ENCODE measurements at places on chromosomes 6 and 20.

DNA sequence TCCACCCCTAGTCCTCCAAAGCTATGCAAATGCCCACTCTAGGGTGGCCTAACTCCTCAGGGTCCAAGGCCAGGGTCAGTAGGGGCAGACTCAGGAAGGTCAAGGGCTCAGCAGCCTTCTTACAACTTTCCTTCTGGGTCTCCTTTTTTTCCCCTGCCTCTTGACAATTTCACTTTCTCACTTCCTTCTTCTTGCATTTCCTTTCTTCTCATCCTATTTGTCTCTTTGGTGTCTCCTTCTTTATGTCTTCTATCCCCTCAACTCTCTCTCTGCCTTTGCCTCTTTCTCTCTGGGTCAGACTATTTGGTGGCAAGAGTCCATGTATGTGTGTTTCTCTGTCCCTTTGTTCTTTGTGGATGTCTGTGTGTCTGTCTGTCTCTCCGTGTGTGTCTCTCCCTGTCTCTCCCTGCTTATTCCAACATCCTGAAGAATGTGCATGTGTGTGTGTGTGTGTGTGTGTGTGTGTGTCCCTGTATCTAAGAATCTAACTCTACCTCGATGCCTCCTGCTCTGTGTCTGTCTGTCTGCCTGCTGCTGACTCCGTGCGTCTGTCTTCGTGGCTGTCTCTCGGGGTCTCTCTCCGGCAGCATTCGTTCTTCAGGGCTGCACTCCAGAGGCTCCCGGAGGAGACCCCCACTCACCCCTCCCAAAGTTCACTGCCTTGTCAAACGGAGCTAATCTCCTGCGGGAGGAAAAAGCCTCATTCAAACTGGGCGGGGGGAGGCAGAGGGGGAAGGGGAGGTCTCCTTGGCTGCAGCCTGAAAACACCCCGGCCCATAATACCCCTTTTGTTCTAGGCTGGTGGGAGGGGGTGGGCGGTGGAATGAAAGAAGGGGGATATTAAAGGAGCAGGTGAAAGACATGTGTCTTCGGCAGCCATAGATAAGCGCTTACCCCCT lies 51.7 kb upstream of the FOXP4 start:
- DNase-seq: no peak

DNA sequence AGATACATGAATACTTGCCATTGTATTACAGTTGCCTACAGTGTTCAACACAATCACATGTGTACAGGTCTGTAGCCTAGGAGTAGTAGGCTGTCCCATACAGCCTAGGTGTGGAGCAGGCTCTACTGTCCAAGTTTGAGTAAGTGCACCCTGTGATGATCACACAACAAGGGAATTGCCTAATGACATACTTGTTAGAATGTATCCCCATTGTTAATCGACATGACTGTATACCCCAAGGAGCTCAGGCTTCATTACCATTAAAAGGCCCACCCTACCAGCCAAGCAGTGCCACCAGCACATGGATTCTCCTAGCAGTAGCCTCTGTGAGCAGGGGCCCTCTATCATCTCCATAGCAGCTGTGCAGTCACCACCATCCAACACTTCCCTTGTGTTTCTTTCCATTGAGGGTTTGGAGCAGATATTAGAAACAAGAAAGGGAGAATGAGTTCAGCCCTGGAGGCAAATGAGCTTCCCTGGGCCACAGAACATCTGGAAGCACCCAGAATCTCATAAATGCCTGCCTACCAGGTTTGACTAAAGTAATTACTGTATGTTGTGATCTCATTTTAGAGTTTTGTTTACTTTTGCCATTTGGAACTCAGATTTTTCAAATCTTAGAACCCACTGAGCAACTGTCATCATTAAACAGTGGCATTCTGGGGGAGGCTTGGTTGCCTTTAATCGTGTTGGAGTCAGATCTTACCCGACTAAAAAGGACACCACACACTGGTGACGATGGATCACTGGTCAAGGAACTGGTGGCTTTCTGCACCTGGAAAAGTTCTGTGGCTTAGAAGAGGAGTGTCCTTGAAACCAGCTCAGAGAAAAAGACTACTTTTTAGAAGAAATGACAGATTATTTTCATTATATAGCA lies 104.9 kb downstream of the TULP4 start:
- no peak for DNase-seq

- no peak for DNase-seq
Measured at GRCh38 chr6:41878246-41878645, 16.9 kb downstream of the USP49 start.

DNA sequence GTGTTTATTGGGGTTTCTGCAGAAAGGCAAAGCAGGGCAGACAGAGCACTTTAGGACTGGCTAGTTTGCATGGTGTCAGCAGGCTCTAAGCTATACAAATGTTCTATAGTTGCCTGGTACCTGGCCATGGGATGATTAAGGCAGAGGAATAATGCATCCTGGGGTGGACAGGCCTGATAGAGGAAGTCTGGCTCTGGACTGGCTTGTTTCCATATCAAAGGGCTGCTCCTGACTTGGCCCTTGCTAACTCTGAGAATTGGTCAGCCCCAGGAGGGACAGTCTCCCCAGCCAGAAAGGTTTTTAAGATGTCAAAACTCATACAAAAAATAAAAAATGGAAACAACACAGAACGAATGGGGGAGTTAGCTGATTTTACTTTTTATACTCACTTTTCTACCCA lies 136.9 kb downstream of the TBC1D7 start:
- DNase-seq: no peak

DNA sequence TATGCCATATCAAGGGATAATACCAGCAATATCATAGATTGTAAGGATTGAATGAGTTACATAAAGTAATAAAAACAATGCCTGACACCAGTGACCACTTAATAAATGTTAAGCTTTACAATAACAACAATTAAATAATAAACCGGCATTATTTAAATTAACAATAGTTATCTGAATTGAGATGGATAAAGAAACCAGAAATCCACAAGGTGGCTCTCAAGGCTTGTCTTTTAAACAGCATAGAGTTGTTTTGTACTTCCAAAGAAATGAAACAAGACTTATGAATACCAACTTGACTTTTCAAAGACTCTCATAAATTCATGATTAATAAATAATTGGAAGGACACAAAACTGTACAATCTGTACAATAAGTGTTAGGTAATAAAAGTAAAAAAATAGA lies 203.1 kb downstream of the ASCC3 start:
- DNase-seq: no peak

GRCh38 chr6:16141514-16141913 lies 12.6 kb downstream of the MYLIP start:
- no peak for DNase-seq

GRCh38 chr6:2480267-2480966 lies 235.0 kb upstream of the GMDS start:
- DNase-seq: no peak

- no peak for DNase-seq
Measured at GRCh38 chr6:28212510-28213212, 12.4 kb upstream of the ZSCAN9 start.

- no peak for DNase-seq
Measured at GRCh38 chr6:162940426-162940825, 212.7 kb downstream of the PACRG start.

DNA sequence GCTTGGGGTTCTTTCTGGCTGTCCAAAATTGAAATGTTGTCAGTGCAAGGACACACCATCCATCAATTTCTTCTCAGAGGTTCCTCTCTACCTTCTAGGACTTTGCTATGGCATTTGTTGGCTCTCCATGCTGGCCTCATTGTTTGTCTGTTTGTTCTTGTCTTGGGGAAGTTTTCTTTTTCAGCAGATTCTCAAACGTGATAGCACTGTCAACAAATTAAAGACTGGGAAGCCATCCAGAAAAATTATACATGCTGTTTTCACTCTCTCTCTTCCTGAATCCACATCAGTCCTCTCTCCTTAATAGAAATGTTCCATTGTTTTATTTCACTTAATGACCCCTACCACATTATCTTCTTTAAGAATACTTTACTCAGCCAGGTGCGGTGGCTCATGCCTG lies 130.4 kb downstream of the PCSK2 start:
- no peak for DNase-seq

DNA sequence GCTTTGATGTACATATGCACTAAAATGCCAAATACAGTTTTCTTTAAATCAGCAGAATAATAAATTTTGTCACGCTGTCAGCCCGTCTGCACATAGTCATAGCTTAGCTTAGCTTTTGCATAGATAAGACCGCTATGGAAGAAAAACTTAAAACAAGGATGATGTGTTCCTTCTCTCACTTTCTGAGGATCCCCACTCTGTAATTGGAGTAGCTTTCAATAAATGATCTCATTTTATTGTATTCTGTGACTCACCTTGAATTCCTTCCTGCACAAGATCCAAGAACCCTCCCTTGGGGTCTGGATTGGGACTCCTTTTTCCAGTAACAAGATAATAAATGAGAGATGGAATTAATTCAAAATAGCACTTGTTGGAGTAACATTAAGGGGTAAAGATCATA lies 186.2 kb downstream of the CDH26 start:
- DNase-seq: no peak

DNA sequence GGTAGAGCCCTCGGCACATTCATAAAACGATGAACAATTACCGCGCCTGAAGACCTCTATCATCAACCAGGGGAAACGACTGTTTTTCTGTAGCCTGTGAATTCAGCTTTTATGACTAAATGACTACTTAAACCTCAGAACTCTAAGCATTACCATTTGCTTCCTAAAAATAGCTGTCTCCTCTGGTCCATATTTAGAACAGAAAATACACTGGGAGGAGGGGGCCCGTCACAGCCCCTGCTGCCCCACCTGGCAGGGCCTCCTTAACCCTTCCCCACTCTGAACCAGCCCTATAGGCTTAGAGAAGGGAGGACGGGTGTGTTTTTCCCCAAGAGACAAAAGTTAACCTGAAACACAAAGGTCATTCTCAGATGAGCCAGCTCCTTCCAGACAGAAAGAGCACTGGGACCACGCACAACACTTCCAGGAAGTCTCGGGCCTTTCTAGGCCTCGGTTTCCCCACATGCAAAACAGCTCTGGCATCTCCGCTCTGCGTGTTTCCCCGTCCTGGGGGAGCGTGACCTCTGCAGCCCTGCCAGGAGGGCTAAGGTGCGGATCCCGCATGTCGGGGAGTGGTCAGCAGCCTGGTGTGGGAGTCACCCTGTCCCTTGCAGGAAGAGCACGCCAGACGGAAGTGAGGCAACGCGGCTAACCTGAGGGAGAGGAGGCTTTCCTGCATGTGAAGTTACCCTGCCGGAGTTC lies 193.9 kb downstream of the DLL1 start:
- DNase-seq: no peak

DNA sequence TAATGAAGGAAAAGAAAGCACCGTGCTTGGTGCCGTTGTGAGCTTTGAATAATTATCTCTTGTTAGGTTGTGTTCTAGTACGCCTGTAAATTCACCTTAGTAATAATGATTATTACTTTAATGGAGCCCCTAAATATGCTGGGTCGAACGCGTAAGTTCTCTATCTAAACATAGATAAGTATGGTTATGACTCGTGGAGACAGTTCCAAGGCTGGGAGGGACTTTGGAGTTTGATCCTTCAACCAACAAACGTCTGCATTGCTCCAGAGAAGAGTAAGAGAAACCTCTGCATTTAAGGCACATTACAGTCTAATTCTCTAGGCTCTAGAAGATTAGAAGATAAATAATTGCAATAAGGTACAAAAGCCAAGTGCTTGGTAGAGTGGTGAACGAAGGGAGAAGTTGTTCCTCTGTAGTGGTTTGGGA lies 514 bp downstream of the ACOT13 start:
- DNase-seq: no peak

Measured in CMK (cell line).